Osteoblast (primary cell): ENCODE measurements at places on chromosomes 13 and 19. TPM values are rescaled to one million over a fixed set of nuclear protein-coding genes. Genes with fewer than 3 reads are reported as not detected.
A peak's percentile ranks its signal among the peaks of the same experiment; 100 is the strongest.

DNA sequence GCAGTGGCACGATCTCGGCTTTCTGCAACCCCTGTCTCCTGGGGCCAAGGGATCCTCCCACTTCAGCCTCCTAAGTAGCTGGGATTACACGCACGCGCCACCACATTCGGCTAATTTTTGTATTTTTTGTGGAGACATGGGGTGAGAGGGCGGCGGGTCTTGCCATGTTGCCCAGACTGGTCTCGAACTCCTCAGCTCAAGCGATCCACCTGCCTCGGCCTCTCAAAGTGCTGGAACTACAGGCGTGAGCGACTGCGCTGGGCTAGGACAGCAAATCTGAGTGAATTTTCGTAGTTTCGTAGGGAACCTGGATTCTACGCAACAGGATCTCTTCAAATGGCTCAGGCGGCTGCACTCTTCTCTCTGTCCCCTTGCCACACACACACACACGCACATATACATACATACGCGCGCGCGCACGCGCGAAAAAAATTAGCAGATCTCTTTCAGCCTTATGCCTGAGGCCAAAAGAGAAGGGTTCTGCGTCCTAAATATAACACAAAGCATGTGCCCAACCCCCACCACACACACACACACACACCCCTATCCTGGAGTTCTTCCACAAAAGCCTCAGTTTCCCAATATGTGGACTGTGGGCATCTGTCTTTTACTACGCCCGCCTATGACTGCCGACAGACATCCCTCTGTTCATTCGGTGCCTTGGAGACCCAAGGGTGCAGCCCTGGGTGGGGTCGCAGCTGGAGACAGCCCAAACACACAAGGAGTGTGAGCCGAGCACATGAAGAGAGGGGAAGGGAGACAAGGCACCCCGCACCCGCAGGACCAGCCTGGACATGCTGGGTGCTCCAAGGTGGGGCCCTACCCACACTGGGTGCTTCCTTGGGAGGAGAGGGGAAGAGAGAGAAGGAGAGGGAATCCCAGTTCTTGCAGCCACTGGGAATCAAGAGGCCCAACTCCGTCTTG is 616 bp downstream of the PINLYP start:
- peak; percentile 15 for DNase-seq

DNA sequence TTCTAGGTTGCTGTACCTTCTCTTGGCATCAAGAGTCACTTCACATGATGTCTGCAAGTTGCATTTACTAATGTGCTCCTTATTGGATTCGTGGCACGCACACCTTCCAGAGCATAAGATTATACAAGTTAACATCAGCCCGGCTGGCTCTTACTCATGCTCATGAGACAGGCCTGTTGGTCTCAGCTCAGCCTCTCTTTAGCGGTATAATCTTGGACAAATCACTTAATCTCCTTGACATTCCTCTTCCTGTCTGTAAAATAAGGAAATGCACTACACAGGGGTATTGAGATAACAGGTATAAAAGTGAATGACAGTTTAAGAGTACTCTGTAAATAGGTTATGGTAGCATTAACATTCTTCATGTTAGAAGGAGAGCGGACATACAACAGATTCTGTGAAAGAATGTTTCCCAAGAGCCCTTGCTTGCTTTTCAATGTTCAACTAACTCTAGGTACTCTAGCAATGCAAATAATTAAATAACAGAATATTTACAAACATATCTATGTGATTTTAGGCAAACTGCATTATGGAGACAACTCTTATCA is 181.1 kb downstream of the FGF14 start:
- no peak for DNase-seq

- DNase-seq: no peak
Observed at GRCh38 chr13:74835579-74835978, 646.4 kb downstream of the TBC1D4 start.

DNA sequence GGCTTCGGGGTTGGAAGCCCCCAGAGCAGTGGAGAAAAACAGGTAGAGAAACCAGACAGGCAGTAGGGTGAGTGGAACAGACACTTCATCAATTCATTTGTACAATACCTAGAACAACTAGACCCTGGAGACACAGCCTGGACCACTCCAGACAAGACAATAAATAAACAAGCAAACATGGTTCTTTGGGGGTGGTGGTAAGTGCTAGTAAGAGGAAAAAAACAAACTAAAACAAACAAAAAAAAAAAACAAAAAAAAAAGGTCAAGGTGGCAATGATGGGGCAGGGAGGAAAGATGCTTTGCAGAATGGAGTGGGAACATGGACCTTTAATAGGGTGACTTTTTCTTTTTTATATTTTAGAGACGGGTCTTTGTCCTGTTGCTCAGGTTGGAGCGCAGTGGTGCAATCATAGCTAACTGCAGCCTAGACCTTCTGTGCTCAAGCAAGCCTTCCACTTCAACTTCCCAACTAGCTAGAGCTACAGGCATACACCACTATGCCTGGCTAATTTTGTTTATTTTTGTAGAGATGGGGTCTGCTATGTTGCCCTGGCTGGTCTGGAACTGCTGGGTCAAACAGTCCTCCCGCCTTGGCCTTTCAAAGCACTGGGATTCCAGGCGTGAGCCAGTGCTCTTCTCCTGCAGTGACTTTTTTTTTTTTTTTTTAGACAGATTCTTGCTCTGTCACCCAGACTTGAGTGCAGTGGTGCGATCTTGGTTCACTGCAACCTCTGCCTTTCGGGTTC is 3.1 kb downstream of the JUNB start:
- DNase-seq: no peak

DNA sequence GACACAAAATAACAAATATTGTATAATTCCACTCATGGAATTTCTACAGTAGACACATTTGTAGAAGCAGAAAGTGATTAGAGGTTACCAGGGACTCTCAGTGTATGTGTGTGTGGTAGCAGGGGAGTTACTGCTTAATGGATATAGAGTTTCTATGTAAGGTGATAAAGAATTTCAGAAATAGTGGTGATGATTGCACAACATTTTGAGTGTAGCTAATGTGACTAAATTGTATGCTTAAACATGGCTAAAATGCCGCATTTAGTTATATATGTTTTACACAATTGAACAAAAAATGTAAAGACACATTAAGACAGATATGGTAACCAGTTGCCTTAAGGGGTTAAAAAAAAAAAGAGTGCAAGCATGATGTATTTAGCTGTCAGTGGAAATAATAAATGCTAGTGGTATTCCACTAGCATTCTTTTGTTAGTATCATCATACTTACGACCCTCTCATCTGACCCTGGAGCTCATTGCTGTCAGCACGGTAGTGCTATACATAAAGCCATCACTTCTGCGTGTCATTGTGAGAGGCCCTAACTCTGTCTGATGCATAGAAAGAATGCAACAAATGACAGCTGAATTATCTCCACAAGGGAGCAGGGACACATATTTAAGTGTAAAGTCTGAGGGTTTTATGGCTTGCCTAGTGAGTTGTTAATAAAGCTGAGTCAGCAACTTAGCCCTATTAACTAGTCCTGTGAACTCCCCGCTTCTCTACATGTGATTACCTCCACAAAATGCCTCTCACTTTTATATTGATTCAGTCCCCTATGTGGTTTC is 134.1 kb upstream of the RXFP2 start:
- no peak for DNase-seq

- no peak for DNase-seq
Observed at GRCh38 chr13:112434937-112435523, 58.9 kb downstream of the SPACA7 start.

DNA sequence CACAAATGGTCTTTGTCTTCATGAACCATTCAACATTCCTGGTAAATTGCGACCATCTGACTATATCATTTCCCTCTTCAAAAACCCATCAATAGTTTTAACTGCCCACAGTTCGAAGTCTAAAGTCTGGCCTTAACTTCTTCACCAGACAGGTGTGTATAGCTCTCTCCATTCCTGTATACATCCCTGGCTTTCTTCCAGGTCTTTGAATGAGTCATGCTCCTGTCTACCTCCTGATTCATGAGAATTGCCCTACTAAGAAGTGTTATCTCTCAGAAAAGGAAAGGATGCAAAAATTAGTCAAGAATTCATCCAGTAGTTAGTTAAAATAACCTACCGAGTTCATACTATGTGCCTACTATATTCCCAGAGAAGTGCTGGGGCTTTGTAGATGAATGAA is 225.0 kb downstream of the TBC1D4 start:
- DNase-seq: no peak

GRCh38 chr13:108214441-108215271 is 680 bp downstream of the LIG4 start:
- DNase-seq: no peak

DNA sequence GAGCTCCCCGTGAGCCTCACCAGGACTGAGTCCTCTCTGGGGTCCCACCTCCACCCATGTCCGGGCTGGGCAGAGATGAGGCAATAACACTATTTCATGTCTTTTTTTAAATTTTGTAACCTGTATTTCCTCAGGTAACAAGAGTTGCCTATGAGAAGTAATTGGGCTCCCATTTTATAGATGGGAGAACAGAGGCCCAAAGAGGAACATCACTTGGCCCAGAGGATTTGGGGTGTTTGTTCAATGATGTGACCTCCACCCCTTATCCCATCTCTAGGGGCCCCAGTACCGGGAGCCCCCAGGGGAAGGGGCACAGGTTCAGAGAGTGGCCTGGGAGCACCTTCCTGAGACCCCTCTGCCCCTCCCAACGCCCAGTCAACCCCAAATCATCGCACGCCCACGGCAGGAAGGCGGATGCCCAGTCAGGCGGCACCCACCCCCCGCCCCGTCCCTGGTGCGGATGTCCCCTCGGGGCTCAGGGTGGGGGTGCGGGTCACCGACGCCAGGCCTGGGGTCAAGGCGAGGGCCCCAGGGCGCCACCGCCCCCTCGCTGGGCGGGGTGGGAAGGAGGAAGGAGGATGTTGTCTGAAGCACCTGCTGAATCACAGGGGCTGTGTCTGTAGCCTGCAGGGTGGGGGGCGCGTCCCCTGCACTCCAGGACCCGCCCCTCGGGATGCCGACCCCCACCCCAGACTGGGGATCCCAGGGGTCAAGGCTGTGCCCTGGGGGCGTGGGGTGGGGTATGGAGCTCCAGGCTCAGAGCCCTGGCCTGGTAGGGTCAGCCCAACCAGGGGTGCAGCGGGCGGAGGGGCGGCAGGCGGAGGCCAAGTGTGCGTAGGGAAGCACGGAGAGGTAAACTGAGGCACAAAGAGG is 9.0 kb upstream of the CIRBP start:
- peak; percentile 93 for DNase-seq

DNA sequence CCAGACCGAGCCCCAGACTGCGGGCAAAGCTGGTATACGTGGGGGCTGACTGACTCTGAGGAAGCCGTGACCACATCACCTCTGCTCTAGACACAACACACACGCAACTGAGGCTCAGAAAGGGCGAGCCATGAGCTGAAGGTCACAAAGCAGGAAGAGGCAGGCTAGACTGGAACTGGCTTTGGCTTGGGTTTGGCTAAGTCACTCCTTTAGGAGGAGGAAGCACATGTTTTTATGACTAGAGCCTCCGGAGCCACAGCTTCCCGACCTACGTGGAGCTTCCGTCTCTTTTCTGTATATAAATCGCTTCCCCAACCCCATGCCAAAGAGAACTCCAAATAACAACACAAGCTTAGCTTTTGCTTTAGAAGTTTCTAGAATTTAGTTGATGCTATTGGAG is 48.0 kb downstream of the RFX2 start:
- DNase-seq: no peak

DNA sequence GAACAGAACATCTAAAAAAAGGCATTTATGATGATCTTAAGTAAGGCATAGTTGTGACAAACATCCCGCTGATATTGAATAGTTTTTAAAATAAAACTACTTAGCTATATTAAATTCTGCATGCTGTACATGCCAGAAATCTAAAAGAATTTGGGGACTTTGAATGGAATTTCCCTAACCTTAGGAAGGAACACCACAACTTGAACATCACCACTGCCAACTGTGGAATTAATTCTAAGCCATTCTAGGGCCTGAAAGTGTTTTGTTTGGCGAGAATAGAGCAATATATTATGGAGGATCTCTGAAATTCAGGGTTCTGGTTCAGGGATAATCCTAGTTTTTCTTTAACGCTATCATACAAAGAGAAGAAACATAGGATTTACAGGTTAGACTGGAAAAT is 17.8 kb upstream of the LATS2 start:
- no peak for DNase-seq

- DNase-seq: no peak
Observed at GRCh38 chr19:16473875-16474392, 2.2 kb upstream of the EPS15L1 start.

- peak; percentile 97 for DNase-seq
Observed at GRCh38 chr19:55549500-55550320, 4.4 kb upstream of the SBK3 start.

GRCh38 chr19:2083174-2083854 is 12.8 kb downstream of the MOB3A start:
- DNase-seq: peak; percentile 58

PRR19 gene
- 0.36 and 0.59 TPM in 2 replicates for total RNA-seq

QPCTL gene
- 15.6 and 16.5 TPM in 2 replicates for total RNA-seq

WASF3 gene
- 23.5 and 34.2 TPM in 2 replicates for total RNA-seq

FGF21 gene
- total RNA-seq: not detected in 2 replicates

ZNF878 gene
- total RNA-seq: 0.29 and 0.36 TPM in 2 replicates

GPR32 gene
- not detected in 2 replicates for total RNA-seq

RFPL4A gene
- total RNA-seq: not detected in 2 replicates

ZNF568 gene
- 13.3 and 14.8 TPM in 2 replicates for total RNA-seq

SYT5 gene
- total RNA-seq: not detected in 2 replicates
